ENCODE measurements at places on chromosomes 6 and 20. TPM values are rescaled to one million over a fixed set of nuclear protein-coding genes. Genes with fewer than 3 reads are reported as not detected.

The GABRR1 gene
- not detected for total RNA-seq

GRCh38 chr6:74964871-74965441 lies 240.9 kb downstream of the COL12A1 start:
- no peak for DNase-seq

DNA sequence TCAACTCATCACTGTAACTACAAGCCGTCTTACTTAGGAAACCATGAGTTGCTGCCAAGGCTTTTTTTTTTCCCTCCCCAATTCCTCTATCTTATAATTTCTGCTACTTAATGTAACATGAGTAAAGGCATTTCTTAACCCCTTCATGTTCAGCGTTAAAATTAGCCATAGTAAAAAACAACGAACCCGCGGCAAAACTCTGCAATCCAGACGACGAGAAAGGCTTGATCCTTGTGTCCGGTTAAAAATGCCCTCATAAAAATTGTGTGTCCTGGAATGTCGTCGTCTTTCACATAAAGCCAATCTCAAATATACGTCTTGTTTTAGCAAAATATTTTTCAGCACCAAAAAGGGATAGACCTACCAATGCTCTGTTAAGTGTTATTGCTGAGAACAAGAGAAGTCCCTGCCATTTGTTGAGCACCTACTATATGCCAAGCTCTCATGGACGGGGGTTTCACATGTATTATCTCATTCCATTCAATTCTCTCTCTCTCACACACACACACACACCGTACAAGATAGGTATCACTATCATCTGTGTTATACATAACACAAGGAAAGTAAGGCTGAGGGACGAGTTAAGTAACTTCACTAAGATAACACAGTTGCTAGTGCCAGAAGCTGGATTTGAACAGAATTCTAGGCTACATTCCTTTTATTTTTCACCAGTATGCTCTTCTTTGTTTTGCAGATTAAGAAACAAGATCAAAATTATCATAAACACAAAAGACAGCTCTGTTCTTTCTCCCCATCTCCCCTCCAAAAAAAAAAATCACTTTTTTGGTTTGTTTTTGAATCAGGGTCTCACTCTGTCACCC lies 683 bp upstream of the ARHGAP18 start:
- DNase-seq, result no peak

GRCh38 chr20:5786930-5787795 lies 37.0 kb downstream of the SHLD1 start:
- no peak for DNase-seq

DNA sequence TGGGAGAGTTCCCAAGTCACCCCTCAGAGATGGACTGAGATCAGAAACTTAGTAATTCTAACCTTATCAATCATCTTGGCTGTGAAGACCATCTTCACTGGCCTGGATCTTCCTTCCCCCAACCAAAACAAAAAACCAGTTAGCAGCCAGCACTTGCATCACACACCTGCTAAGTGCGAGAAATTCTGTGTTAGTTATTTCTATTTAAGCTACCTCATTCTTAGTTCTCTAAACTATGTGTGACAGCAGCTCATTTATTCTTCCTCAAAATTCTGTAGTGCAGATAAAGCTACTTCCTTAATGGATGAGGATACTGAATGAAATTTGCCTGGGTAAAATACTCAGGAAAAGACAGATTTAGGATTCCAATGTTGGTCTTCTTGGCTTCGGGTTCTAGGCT lies 18.2 kb upstream of the TAGAP start:
- no peak for DNase-seq

The YWHAB gene
- 135 TPM for total RNA-seq

DNA sequence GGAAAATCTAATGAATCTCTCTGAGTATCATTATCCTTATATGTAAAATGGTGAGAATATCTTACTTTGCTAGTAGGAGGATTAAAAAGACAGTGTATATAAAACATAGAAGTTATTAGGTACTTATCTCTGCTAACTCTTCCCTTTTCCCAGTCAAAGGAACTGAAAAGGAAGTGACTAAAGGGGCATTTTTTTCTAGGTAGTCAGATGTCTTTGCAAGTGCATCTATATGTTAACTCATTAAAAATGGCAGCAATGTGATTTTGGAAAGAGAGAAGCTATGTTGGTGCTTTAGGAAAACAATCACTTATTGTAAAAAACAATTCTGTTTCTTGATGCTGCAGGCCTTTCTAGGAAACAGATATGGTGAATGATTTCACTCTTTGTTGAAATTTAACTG lies 180.9 kb downstream of the SAMD5 start:
- DNase-seq, result no peak
